NCI-H2081 (cell line): ENCODE measurements at places on chromosomes 4 and X.

DNA sequence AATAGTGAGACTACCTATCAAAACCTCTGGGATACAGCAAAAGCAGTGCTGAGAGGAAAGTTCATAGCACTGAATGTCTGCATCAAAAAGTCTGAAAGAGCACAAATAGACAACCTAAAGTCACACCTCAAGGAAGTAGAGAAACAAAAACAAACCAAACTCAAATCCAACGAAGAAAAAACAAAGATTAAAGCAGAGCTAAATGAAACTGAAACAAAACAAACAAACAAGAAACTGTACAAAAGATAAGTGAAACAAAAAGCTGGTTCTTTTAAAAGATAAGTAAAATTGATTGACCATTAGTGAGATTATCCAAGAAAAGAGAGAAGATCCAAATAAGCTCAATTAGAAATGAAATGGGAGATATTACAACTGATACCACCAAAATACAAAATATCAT is 378.3 kb upstream of the NDST4 start:
- DNase-seq, result no peak

DNA sequence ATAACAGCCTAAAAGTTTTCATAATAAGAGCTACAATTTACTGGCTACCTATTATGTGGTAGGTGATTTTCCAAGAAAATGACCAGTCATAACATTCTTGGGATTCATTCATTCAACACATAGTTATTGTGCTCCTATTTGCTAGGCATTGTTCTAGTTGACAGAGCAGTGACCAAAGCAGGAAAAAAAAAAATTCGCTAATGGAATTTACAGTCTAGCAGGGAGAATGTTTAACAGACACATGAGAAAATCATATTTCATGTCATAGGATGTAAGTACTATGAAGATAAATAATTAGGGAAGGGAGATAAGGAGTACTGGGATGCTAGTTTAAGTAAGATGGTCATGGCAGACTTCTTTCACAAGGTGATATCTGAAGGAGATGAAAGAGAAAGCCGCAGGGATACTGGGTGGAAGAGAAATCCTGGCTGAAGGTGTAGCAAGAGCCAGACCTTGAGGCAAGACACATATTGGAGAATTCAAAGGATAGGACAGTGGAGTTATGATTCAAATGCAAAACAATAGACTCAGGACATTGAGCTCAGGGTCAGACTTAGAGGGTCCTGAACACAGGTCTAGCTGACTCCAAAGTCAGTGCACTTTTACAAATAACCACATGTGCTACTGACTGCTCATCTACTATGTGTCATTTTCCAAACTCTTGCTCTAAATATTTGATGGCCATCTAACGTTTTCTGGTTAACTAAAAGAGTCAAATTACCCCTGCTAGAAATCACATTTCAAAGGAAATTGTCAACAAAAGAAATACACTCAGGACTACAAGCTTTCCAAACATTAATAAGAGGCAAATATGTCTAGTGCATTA is 20.4 kb downstream of the SPCS3 start:
- no peak for DNase-seq

GRCh38 chrX:1392376-1393068 is 609 bp upstream of the SLC25A6 start:
- no peak for DNase-seq

GRCh38 chr4:79661196-79661595 is 253.2 kb upstream of the GK2 start:
- DNase-seq, result no peak

- DNase-seq, result no peak
Measured at GRCh38 chrX:44943007-44943406, 70.0 kb downstream of the KDM6A start.

DNA sequence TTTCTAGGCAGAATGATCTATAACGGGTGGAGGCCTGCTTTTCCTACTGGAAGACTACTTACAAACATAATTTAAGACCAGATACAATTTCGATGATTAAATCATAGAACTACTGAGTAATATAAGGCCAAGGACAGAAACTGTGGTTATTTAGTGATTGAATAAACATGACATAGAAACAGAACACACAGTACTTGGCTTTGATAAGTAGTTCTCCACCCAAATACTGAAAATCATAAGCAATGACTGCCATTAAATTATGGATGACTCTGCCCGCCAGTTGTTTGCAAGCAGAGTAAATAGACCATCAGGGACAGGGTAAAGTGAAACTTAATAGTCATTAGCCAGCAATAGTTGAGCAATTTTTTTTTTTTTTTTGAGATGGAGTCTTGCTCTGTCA is 17.2 kb upstream of the SMIM14 start:
- no peak for DNase-seq

GRCh38 chrX:50770702-50771101 is 43.3 kb downstream of the SHROOM4 start:
- no peak for DNase-seq

DNA sequence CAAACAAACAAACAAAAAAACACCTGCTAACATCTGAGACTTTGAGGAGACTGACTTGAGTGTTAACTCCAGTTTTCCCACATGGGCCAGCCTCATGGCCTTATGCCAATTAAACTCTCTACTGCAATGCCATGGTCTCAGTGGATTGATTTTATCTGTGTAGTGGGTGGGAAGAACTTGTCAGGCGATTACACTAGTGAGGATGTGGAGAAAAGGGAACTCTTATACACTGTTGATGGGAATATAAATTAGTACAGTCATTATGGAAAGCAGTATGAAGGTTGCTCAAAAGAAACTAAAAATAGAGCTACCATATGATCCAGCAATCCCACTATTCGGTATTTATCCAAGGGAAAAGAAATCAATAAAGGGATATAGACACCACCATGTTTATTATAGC is 12.8 kb upstream of the XIAP start:
- DNase-seq, result no peak

GRCh38 chr4:13642170-13642950 is 14.8 kb upstream of the BOD1L1 start:
- no peak for DNase-seq

- no peak for DNase-seq
Measured at GRCh38 chr4:90174621-90175023, 47.4 kb downstream of the CCSER1 start.

DNA sequence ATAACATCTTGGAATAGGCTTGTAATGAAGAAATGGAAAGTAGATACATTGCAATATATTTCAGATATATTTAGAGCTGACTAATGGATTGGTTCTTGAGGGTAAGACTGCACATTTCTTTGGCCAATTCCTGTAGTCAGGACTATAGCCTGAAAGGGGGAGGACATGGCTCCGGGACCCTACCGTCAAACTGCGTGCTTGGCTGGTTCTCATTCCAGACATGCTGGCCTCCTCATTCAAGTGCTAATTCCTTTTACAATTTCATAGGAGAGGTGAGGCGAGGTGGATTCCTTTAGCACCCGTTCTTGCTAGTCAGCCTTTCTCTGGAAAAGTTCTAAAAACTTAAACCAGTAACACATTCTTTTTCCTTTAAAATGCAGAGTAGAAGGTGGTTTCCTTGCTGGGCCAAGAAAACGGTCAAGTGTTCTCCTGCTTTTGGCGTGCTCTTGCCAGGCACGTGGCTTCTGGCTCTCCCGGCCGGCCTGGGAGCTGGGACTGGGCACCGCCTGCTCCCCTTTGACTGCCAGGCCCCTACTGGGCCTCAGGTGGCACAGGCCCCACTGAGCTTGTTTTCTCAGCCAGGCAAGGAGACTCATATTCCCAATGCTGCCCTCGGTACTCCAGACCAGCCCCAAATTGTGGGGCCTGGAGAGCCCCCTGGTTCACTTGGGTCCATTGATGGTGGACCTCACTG is 167.2 kb downstream of the STK32B start:
- no peak for DNase-seq

DNA sequence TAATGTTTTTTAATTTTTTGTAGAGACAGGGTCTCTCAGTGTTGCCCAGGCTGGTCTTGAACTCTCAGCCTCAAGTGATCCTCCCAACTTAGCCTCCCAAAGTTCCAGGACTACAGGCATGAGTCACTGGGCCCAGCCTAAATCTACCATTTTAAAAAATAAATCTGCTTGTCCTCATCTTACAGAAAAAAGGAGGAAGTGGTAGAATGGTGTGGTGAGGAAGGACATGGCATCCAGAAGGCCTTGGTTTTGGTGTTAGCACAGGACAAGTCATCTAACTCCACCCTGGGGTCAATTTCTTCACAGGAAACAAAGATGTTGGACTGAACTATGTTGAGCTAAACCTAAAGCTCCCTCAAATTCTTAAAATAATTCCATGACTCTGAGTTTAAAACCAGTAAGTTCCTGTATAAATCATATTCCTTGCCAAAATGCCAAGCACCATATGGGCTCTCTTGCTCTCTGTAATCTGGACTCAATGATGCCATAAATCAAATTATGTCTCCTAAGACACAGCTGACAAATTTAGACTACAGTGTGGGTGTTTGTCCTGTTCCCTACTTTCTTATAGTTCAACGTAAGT is 253.9 kb upstream of the NOCT start:
- DNase-seq, result no peak

DNA sequence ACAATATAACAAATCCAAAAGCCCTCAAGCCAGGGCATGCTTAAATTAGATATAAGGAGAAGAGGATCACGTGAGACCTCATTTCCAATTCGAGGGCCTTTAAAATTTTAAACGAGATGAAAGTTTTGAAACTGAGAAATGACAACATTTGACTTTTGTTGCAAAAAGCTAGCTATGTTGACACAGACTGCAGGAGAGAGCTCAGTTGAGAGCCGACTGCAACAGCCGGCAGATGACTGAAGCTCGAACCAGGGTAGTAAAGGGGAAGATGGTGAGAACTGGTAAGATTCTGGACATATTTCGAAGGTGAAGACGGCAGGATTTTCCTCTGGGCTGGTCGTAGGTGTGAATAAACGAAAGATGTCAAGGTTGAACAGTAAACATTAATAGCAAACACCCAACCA is 773 bp downstream of the PRMT9 start:
- DNase-seq, result peak; percentile 6

DNA sequence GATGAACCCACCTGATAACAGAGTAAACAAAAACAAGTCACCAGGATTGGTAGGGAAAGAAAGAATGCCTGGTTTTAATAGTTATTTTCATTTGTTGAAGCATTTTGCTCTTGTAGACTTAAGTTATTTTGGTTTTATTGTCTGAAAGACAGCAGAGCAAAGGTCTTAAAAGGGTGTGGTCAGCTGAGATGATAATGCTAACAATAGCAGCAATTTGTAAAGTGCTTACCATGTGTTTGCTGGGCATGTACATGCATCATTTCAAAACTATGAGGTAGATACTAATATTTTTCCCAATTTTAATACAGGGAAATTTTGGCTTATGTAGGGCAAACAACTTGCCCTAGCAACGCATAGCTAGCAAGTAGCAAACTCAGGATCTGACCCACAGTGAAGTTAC is 46.8 kb upstream of the SLC10A4 start:
- DNase-seq, result no peak

- DNase-seq, result no peak
Measured at GRCh38 chr4:2744576-2745270, 11.4 kb downstream of the TNIP2 start.

DNA sequence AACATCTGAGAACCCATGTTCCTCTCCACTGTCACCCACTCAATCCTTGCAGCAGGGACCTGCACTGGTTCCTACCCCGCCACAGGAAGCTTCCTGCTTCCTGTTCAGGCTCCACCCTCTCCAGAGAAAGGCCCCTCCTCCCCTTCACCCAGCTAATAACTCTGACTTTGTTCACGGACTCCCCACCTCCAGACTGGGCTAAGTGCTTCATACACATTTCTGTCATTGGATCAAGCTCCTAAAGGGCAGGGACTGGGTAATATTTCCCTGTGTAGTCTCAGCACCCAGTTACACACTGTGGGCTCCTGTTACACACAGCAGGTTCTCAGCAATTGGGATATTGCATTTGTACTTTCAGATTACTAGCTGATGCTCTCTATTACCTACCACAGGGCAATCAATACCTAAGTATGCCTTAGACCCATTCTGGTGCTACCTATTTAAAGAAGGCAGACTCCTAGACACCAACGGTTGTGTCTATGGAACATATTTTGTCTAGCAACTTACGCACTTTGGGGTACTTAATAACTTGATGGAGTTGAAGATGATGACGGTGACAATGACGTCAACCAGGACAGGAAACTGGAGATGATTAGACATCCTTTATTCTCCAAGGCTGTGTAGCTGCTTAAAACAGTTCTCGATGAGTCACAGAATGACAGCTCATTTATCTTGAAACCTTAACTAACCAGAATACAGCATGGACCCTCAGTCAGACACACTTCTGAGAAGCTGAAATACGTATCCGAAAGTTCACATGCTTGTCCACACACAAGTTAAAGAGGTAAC is 58.1 kb downstream of the MAML3 start:
- DNase-seq, result peak; percentile 10

- no peak for DNase-seq
Measured at GRCh38 chrX:38570396-38570795, 9.1 kb downstream of the TSPAN7 start.

- DNase-seq, result peak; percentile 8
Measured at GRCh38 chr4:37685161-37685822, 884 bp downstream of the RELL1 start.

DNA sequence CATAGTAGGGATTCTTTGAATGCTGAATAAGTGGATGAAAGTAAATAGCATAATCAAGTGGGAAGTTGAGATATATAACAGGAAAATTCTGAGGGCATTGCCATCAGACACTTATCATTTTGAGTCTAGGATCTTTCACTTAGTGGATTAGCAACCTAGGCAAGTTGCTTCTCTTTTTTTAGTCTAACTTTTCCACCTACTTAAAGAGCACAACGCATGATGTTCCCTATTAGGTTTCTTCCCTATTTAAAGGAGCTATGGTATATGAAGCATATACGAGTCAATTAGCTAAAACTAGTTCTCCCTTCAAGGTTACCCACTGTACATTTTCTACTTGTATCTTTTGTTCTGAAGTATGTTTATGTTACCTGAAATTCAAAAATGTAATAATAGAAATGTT is 67.1 kb upstream of the HS3ST1 start:
- DNase-seq, result no peak

DNA sequence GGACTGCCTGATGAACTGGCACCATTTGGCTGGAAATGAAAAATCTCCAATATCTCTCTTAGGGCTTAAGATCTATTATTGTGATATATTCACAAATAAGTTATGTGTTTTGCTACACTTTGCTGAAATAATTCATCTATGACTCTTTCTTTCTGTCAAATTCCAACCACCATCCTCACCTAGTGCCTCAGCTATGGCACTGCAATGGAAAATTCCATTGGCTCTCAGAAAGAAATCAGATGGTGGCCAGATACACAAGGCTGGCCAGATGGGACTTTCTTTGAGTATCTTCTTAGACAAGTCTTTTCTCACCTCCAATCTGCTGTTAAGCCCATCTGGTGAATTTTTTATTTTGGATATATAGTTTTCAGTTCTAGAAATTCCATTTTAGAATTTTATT is 28.0 kb downstream of the NAT8L start:
- no peak for DNase-seq

DNA sequence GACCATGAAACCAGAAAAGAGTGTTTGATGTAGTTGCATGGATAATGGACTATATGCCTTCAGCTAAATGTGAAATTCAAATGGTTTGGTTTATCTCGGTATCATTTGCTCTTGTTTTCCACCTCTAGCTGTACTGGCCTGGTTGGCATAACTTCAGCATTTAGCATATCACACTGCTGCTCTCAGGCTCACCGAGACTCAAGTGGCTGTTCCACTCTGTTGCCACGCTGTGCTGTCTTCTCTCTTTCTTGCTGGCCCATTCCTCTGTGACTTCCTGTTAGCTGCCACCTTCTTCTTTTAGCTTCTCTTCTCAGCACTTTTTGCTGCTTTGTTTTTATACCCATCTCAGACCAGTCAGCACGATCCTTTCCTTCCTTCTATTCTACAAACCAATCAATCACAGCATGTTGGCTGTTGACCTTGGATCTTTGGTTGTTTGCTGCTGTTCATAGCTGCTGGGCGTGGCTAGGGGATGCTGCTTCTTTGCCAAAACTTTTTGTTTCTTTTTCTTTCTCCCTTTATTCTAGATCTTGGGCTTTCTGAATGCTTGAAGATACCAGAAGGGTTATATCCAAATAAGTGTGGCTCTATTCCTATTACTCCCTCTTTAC is 24.0 kb downstream of the INTS6L start:
- DNase-seq, result no peak
